H4 (cell line): ENCODE measurements at places on chromosomes 3 and 15. TPM values are rescaled to one million over a fixed set of nuclear protein-coding genes. Genes with fewer than 3 reads are reported as not detected.
A peak's percentile ranks its signal among the peaks of the same experiment; 100 is the strongest.

The LRRC28 gene
- 30.5 and 30.9 TPM in 2 replicates for total RNA-seq

The RLBP1 gene
- total RNA-seq = not detected in 2 replicates

The OR5K2 gene
- not detected in 2 replicates for total RNA-seq

The UBA5 gene
- total RNA-seq = 28.7 and 35.0 TPM in 2 replicates

The FOXL2NB gene
- 1.9 and 3.4 TPM in 2 replicates for total RNA-seq

The CILP gene
- 0.02 and 0.10 TPM in 2 replicates for total RNA-seq

The NDUFB5 gene
- total RNA-seq = 222 and 281 TPM in 2 replicates

GRCh38 chr15:62165104-62165792, at the start of gene C2CD4B:
C2CD4B (minus strand) TSS chr15:62165285; CDS start chr15:62164984, 301 bp downstream.
- no peak for DNase-seq

DNA sequence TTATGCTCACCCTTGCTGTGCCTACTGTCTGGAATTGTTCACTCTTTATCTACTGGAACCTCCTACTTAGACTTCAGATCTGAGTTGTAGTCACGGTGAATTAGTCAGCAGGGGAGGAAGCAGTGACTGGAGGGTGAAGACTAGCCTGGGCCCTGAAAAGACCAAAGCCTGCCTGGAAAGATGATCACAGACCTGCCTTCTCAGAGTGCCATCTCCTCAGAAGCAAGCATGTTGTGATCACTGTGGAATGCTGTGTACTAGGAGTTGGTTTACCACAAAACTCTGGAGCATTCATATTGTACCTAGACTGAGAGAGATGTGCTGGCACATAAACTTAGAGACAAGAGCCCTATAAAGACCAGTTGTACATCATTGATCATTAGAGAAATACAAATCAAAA, 100.7 kb upstream of the SCN10A start:
- DNase-seq = no peak

- no peak for DNase-seq
Observed at GRCh38 chr15:95266451-95267061, 1035.2 kb downstream of the MCTP2 start.

DNA sequence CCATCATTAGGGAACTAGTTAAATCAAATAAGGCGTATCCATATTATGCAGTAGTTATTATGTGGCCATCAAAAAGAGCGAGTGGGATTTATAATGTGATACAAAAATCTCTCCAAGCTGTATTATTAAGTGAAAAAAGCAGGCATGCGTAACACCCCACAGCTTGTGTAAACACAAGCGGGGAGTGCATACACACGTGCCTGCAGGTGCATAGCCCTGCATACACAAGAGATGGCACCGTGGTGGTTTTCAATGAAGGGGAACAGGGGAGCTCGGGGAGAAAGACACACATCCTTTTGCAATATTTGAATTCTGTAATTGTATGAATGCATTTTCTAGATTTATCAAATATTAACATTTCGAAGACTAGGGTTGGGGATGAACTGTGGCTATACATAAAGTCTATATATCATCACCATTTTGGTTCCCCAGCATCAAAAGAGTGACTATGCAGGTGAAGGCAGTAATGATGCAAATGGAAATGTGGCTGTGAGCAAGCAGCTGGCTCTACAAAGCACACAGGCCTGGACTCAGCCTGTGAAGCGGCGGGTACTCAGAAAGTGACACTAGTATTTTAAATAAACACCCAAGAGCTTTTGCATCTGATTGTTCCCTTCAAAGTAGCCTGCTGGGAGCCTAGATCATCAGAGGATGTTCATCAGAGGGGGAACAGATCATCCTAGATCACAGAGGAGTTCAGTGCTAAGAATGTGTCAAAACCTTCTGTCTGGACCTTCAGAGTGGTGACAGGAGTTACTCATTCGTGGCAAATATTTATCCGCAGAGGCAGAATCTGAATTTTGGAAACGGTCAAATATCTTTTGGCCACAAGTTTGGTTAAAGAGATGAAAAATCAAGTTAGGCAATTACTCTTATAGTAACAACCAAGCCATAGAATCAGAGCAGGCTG, 9.4 kb upstream of the KIF7 start:
- DNase-seq = no peak

DNA sequence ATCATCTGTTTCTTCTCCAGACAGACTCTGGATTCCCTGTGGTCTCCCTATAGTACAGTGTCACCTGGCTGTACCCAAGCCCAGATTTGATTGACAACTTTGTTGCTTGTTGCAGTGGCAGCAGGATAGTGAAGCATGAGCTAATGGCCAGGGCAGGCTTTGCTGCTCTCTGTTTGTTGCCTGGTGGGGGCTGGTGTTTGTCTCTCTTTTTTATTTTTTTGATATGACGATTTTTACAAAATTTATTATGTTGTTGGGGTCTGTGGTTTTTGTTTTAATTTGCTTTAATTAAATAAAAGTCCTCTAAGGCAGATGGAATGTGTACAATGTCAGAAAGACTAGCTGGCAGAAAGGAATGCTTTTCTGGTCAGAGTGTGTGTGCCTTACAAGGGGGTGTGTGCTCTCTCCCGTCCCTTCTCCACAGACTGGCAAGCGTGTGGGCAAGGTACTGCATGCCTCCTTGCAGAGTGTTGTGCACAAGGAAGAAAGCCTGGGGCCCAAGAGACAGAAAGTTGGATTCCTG, 15.2 kb upstream of the CLEC3B start:
- DNase-seq = peak; percentile 80

- no peak for DNase-seq
Observed at GRCh38 chr3:73448761-73449301, 175.9 kb downstream of the PDZRN3 start.

DNA sequence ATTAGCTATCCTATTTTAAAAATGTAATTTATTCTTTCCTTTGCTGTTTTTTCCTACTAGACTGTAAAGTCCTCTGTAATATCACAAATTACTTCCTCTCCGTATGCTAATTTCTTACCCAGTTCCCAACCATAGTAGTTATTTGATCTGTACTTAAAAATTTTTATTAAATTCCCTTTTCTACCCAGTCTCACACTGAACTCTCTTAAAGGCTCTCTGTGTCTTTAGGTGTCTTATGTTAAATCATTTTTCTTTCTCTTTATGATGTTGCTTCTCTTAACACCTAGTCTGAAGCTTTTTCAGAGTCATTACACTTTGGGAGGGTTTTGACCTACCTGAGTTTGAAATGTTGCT, 378.6 kb downstream of the NSUN3 start:
- DNase-seq = no peak

DNA sequence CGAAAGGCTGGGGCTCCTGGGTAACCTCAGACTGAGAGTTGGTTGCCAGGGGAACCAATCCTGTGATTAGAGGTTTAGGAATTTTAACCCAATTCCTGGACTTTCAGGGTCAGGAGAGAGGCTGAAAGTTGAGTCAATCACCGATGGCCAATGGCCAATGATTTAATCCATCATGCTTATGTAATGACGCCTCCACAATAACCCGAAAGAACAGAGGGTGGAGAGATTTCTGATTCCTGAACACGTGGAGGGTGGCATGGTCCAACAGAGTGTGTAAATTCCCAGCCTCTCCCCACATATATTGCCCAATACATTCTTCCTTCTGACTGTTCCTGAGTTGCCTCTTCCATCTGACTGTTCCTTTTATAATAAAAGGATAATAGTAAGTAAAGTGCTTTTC, 137.2 kb upstream of the CBLB start:
- DNase-seq = no peak

- no peak for DNase-seq
Observed at GRCh38 chr15:92881211-92881754, 18.8 kb upstream of the CHD2 start.

- peak; percentile 58 for DNase-seq
Observed at GRCh38 chr15:92074646-92075045, 221.1 kb downstream of the SLCO3A1 start.

DNA sequence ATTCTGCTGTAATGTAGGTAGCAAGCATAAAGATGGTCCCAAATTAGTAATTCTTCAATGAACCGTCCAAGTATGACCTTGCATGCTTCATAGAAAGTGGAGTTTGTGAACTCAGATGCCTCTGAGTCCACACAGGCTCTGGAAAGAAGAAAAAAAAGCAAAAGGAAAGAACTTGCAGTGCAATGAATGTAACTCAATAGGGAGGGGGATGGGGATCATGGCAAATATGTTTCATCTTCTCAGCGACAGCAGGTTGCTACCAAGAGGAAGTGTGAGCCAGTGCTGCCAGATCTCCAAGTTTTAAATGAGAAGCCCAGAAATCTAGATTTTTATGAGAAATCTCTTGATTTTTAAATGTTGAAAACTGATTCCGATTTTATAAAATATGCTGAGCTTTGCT, 50.3 kb downstream of the IL20RB start:
- no peak for DNase-seq

- DNase-seq = peak; percentile 25
Observed at GRCh38 chr3:87997298-87997697, 61.5 kb downstream of the CGGBP1 start.

DNA sequence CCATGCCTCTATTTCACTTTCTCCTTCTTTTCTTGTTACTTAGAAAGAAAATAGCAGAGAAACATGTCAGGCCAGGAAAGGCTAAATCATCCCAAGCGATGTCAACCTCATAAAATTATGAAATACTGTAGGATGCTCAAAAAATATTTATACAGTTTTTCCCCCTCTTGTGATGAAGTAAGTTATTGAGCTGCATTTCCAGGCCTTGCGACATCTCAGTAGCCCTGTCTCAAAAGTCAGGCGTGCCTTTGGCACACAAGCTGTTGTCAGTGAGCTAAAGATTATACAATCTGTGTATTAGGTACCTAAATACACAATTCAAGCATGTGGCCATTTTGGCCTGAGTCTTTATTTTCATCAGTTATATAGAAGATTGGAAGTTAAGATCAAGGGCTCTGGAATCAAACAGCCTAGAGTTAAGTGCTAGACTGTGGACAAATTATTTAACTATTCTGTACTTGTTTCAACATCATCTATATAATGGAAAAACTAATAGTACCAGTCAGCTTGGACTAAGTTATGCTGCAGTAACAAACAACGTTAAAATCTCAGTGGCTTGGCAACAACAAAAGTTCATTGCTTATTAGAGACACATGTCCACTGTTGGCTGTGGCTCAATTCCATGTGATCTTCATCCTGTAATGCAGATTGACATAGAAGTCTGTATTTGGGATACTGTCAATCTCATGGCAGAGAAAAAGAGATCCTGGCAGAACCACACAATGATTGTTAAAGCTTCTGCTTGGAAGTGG, 406.4 kb upstream of the PROK2 start:
- no peak for DNase-seq

- DNase-seq = no peak
Observed at GRCh38 chr15:60346077-60346476, 51.7 kb downstream of the ANXA2 start.

- DNase-seq = no peak
Observed at GRCh38 chr3:13477943-13478342, 2.2 kb upstream of the HDAC11 start.

DNA sequence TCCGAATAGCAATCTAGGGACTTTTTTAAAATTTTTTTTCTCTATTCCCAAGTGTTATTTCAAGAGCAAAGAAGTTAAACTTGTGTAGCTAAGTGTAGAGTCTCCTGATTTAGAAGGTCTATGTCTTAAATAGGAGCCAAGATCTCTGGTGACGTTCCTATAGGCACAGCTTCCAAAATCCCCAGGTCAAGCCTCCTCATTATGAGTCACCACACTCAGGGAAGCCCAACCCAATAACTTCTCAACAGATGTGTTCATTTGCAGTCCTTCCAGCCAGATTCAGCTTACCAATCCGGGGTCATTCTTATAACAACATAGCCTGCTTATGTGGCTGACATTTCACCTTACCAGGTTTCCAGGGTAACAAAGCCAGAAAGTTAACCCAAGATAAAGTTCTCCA, 270.3 kb downstream of the IL5RA start:
- DNase-seq = peak; percentile 38
